Activated T-helper 1 cell treated with anti-CD3 and anti-CD28 coated beads, Interleukin-12 subunit alpha, Interleukin-12 subunit beta, Interleukin-2, Interleukin-4 antibody, amounts not matched to agents 30 ng/mL and 10 ng/mL and 1 ng/mL, durations not matched to agents 14 hours and 24 hours and 36 hours (primary cell): ENCODE measurements at places on chromosomes 5 and 9.

- no peak for DNase-seq
These were observed 92.7 kb downstream of the RFX3 start for GRCh38 chr9:3433066-3433465.

DNA sequence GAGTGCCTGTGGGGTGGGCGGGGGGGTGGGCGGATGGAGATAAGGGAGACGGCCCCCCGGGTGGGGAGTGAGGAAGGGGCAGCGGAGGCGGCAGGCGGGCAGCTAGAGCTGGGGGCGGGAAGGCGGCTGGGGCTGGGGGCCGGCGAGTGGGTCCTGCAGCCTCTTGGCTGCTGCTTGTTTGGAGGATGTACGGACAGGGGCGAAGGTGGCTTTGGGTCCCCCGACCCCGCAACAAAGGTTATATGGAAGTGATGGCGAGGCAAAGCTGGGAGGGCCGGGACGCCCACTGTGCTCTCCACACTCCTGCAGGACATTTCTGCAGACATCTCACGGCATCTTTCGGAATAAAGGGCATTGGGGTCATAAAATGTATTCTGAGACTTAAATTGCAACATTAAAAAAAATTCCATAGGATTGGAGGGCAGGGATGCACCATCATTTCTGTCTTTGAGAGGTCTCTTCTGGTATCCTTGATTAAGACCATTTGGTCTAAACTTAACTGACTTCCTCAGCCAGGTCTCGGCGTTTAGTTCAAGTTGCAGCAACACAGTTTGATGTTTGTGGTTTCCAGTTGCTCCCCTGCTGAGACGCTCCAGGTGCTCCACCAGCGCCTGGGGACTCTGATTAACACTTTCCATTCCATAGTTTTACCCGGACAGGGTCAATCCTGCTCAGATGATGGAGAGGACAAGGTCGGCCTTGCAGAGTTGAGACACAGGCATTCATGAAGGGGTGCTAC lies 101.6 kb upstream of the SSBP2 start:
- no peak for DNase-seq

GRCh38 chr5:99063737-99064136 lies 134.9 kb upstream of the CHD1 start:
- no peak for DNase-seq

GRCh38 chr9:136590821-136591752 lies 45.2 kb upstream of the NOTCH1 start:
- no peak for DNase-seq

DNA sequence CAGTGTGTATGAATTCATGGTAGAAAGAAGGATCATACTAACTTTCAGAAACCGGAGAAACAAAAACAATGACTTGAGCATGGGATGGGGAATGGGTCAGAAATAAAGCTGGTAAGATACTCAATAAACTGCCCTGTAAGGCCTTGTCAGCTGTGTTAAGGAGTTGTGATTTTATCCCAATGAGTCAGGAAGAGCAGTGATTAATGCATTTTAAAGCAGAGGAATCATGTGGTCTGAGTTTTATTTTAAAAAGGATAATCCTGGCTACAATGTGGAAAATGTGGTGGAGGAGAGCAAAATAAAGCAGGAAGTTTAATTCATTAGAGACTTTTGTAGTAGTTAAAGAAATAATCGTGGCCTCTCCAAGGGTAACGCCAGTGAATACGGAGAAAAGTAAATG lies 28.7 kb downstream of the DHX29 start:
- no peak for DNase-seq

GRCh38 chr9:93510041-93510440 lies 56.7 kb upstream of the FAM120AOS start:
- DNase-seq, result no peak

GRCh38 chr9:37652261-37652660 lies 1.5 kb downstream of the FRMPD1 start:
- DNase-seq, result no peak

DNA sequence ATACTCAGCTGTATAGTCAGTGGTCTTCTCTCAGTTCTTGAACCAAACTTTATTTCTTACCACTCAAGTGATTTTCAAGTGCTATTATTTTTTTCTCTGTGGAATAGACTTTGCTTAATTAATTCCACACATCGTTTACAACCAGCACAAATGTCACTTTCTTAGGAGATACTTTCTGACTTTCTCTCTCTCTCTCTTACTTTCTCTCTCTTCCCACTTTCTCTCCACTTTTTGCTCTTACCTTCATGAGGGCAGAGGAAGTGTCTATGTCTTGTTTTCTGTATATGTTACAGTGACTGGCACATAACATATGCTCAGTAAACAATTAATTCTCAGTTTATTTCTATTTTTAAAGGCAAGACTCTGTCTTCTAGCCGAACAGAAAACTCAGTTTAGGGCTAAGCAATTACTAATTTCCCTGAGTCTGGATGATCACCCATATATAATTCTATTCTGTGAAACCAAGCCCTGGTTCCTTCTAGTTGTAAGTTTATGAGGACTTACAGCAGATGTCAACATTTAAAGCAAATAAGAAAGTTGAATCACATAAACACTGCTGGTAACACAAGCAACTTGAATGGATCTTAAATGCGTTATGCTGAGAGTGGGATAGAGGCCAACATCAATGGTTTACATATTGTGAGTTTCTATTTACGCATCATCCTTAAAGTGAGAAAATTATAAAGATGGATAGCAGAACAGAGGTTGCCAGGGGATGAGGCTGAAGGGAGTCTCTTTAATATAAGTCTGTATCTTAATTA lies 791.4 kb downstream of the MTRR start:
- no peak for DNase-seq

DNA sequence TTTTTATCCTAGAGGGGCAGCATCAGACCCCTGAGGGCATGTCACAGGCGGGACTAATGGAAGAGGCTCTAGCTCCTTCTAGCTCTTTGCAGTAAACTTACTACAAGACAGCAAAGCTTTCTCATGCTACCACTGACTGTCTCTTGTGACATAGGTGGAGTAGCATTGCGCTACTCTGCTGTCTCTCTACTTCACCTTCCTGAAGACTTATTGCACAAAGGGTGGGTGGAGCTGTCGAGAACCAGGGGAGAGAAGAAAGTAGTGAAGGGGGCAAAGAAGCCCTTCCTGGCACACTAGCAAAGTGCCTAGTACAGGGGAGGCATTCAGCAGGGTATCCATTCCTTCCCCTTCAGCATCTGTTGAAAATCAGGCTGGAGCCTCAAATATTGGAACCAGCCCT lies 36.1 kb upstream of the NEK6 start:
- no peak for DNase-seq

DNA sequence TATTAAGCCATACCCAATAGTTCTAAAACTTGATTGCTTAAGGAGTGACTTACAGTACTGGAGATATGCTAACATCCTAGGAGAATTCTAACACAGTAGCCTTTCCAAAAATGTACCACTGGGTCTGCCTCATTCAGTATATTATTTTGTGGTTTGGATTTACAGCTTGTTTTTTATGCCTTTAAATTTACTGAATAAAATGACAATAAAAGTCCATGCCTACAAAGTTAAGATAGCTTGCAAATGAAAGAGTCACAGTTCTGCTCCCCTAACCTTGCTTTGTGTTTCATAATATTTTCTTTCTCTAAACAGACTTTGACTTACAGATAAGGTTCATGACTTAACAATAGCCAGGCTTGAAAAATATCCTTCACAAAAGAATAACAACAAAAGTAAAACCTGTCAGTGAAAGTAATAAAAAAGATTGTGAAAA lies 951.1 kb upstream of the NUDT12 start:
- DNase-seq, result no peak

DNA sequence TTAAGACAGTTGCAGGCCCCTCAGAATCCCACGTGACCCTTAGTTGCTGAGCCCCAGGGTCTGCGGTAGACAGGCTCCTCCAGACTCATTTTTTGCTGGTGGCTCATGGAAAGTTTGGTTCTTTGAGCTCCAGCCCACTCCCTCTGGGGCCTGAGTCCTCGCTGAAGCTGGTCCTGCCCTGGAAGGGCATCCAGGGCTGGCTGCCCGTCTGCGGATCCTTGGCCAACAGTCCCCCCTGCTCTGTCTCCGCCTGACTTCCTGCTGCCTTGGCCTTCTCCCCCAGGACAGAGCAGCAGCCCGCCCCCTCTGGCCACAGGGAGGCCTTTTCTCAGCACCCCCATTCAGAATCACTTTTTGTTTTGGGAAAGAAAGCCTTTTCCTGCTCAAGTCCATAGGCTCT lies 24.4 kb downstream of the SLC6A7 start:
- no peak for DNase-seq

DNA sequence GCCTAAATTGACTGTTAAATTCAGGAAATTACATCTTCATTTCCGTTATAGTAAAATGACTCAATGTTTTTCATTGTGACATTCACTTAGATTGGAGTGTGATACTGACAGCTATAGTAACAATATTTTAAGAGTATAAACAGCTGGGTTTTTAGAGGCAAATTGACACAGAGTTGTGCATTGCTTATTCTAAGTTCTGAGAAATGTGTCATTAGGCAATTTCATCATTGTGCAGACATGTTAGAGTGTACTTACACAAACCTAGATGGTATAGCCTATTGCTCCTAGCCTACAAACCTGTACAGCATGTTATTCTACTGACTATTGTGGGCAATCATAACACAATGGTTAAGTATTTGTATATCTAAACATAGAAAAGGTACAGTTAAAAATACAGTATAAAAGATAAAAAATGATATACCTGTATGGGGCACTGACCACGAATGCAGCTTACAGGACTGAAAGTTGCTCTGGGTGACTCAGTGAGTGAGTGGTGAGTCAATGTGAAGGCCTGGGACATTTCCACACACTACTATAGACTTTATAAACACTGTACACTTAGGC lies 132.7 kb downstream of the PDE4D start:
- no peak for DNase-seq

- no peak for DNase-seq
These were observed 47.4 kb downstream of the P4HA2 start for GRCh38 chr5:132180134-132180745.

- no peak for DNase-seq
These were observed 183.0 kb downstream of the GLIS3 start for GRCh38 chr9:4116723-4117460.

DNA sequence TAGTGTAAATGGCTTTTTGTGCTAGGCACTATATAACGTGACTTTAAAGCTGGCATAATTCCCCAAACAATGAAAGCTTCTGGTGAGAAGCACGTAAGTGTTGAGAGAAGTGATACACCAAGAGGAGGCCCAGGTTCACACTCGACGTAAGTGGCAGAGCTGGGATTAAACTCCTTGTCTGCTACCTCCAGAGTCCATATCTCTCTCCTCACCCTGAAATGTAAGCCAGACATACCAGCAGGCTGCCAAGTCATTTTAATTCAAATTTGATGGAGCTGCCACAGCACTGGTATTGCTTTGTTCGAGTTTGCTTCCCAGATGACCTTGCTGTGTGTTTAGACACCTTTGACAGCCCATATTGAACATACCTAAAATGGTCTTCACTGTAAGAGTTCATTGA lies 319.7 kb downstream of the GLIS3 start:
- no peak for DNase-seq

- DNase-seq, result no peak
These were observed 29.0 kb upstream of the CCDC112 start for GRCh38 chr5:115325296-115325959.

DNA sequence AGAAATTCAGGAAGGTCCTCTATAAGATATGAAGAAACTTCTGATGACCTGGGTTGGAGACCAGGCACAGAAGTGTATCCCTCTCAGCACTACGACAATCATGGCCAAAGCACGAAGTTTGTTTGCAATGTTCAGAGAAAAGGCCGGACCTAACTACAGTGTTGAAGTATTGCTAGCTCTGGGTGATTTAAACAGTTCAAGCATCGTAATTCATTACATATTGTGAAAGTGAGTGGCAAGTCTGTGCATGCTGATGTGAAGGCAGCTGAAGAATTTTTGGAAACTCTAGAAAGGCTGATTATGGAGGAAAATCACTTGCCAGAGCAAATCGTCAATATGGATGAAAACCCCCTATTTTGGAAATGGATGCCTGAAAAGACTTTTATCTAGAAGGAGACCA lies 67.2 kb upstream of the PANK3 start:
- DNase-seq, result no peak

DNA sequence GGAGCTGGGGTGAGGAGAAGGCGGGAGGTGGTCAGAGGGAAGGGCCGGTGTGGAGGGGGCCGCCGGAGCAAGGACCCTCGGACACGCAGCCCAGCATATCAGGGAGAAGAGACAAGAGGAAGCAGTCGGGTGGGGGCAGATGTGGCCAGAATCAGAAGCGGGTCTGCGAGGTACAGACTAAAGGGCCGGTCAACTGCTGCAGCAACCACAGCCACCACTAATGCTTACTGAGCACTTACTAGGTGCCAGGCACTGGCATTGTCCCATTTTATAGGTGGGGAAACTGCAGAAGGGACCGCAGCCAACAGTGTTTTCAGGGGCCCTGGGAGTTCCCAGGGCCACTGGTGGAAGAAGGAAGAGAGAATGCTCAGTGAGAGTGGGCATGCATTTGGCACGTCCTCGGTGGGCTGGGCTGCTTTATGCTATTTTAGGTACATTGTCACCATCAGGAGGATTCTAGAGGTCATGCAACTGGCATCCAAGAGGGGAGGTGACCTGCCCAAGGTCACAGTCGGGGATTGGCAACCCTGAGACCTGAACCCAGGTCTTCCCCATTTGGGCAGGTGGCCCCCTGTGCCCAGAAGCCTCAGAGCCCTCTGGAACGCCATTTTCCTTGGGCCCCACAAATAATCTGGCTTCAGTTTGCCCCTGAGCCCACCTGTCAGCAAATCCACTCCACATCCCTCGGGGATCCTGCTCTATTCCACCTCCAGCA lies 53.4 kb downstream of the DUSP1 start:
- DNase-seq, result no peak
